Cardiac fibroblast (primary cell): ENCODE measurements at places on chromosomes 12 and 14.
A peak's percentile ranks its signal among the peaks of the same experiment; 100 is the strongest.

- no peak for DNase-seq
Measured at GRCh38 chr12:100845095-100845494, 50.5 kb downstream of the ANO4 start.

DNA sequence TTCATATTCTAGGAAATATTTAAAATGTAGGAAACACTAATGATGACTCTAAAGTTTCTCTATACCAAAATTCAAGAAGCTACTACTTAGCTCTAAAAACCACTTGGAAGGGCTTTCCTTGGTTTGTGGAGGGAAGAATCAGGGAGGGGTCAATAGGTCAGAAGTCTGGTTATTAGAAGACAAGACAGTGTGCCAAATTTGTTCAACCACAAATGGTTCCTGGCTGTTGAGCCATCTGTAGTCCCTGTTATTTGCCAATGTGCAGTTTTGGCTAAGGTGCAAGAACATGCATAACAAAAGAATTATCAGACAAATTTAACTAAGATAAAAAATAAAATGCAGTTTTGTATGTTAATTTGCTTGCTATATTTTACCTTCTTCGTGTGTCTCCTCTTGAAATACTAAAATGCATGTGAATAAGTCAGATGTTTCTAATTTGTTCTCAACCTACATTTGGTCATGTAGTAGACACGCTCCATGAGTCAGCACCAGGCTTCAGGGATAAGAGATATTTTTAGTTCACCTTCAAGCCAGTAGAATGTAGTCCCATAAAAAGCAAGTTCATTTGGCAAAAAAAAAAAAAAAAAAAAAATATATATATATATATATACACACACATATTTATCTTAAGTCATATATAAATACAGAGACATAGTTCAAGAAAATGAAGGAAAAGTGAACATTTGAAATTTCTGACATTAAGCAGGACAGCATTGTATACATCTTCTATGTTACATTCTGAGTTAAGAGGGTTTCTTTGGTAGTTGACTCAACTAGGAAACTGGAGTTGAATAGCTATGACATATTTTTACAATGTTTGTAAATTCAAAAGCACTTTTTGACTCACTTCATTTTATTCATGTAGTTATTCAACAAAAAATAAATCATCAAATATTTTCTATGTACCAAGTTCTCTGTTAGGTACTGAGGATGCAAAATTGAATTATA is 123.3 kb downstream of the KCNC2 start:
- DNase-seq, result no peak

GRCh38 chr12:92158796-92159439 is 13.3 kb upstream of the BTG1 start:
- DNase-seq, result no peak

- DNase-seq, result no peak
Measured at GRCh38 chr14:99664058-99664936, 19.4 kb downstream of the HHIPL1 start.

GRCh38 chr14:75494896-75495295 is 27.4 kb upstream of the BATF start:
- peak; percentile 39 for DNase-seq

- peak; percentile 30 for DNase-seq
Measured at GRCh38 chr12:45292486-45293195, 76.7 kb downstream of the ANO6 start.

DNA sequence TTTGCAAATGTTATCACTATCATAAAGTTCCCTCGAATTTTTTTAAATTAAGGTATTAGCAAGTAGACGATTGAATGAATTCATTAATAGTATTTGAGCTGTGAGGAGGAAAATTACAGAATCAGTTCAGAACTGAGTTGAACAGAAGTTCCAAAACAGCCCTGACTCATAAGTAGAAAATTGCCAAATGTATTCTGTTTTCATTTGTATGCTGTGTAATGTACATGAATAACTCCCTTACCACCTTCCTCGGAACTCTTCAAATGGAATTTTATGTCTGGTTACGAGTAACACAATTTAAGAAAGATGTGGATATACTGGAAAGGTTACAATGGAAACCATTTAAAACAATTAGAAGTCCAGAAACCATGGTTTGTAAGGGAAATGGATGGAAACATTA is 283.3 kb upstream of the FAR2 start:
- DNase-seq, result peak; percentile 52

GRCh38 chr12:49170924-49171323 is 18.0 kb downstream of the TUBA1A start:
- no peak for DNase-seq
